Mammary epithelial cell (primary cell): ENCODE measurements at places on chromosomes 2 and 18. TPM values are rescaled to one million over a fixed set of nuclear protein-coding genes. Genes with fewer than 3 reads are reported as not detected.

ASIC4 gene
- total RNA-seq = 0.17 TPM

VWA3B gene
- total RNA-seq = 0.66 and 0.72 TPM in 2 replicates

CREG2 gene
- under 0.01 TPM for total RNA-seq

CCDC102B gene
- not detected in 2 replicates for total RNA-seq

PID1 gene
- total RNA-seq = 0.52 and 0.53 TPM in 2 replicates

LYG1 gene
- total RNA-seq = not detected

TUBA4B gene
- not detected for total RNA-seq

STAT4 gene
- total RNA-seq = 2.5 and 2.6 TPM in 2 replicates
